ENCODE measurements at places on chromosomes 4 and X.

GRCh38 chr4:79466621-79467020 is 58.6 kb upstream of the GK2 start:
- DNase-seq = no peak

DNA sequence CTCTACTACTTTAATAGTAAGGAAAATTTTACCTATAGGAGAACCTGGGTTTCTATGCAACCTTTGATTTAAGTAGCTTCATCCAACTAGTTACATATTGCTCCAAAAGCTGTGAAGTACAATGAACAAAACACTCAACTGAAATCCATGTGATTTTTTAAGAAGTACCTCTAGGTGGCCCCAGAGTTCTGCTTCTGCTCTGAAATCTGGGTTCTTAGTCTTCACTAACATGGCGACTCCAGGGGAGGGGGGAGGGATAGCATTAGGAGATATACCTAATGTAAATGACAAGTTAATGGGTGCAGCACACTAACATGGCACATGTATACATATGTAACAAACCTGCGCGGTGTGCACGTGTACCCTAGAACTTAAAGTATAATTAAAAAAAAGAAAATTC is 73.4 kb upstream of the MAGEB2 start:
- peak; percentile 57 for DNase-seq

- DNase-seq = peak; percentile 49
These were observed 69.5 kb downstream of the PDE5A start for GRCh38 chr4:119559044-119559647.

GRCh38 chr4:35151816-35152572 is 1092.3 kb downstream of the ARAP2 start:
- DNase-seq = peak; percentile 48

- DNase-seq = peak; percentile 70
These were observed 292.9 kb downstream of the TLL1 start for GRCh38 chr4:166165829-166166420.

DNA sequence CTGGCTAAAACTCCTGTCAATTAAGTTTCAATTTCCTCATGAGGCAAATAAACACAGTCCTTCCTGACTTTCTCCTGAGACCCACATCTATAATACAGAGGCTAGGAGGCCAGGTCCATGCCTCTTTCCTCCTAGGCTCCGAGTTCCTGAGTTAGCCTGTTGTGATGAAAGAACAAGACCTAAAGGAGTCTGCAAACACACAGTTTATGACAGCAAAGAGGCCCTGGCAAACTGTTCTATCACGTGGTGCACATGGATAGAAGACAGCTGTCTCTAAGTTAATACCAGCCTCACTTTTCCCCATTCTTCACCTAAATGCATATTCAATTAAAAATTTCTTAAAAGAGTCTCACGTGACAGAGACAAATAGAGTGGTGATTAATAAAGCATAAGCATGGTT is 145.2 kb downstream of the TET2 start:
- DNase-seq = no peak

GRCh38 chrX:22397566-22397965 is 124.9 kb downstream of the CBLL2 start:
- no peak for DNase-seq

- DNase-seq = peak; percentile 65
These were observed 34.6 kb upstream of the TBC1D9 start for GRCh38 chr4:140790765-140791164.

- DNase-seq = no peak
These were observed 153.9 kb downstream of the PCDH18 start for GRCh38 chr4:137378393-137378792.

DNA sequence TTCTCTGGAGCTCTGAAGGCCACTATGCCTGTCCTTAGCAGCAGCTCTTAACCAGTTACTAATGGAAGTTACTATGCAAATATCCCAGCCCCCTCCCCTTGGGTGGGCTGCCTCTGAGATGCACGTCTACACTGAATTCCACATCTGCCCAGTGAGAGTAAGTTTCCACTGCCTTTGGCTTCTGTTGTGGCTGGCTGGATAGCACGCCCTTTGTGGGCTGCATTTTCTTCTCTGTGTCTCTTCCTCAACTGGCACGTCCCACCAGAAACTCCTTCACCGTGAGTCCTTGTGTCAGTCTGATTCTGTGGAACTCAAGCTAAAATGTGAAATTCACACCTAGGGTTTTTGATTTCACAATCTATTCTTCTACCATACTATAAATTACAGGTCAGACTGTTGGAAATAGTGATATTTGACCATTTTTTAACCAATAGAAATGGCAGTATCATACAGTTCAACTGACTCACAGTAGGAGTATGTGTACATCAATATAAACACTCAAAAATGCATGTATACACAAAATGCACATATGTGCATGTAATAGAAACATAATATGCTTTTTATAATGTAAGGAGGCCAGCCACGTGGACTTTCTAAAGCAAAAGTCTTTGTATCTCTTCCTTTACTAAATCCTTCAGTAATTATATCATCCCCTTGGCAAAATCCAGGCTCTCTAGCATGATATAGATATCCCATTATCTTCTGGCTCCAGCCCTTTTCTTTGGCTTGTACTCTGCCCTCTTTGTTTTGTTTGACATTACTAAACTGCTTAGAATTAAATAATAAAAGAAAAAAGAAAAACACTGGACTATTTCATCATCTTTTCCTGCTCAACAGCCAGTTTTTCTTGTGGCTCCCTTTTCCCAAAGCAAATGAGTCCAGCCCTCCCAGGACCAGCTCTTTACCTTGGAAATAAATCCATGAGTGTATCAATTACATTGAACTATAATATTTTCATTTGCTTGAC is 33.2 kb upstream of the LDB2 start:
- DNase-seq = no peak

GRCh38 chr4:3498901-3499510 is 33.2 kb downstream of the LRPAP1 start:
- DNase-seq = no peak

- DNase-seq = no peak
These were observed 20.1 kb upstream of the UVSSA start for GRCh38 chr4:1326751-1327525.

GRCh38 chr4:42398171-42398870 is 1.0 kb downstream of the SHISA3 start:
- DNase-seq = peak; percentile 29

Data from NB4 (cell line).